ENCODE measurements at places on chromosomes 5 and 9. TPM values are rescaled to one million over a fixed set of nuclear protein-coding genes. Genes with fewer than 3 reads are reported as not detected.
A peak's percentile ranks its signal among the peaks of the same experiment; 100 is the strongest.

Gene CDX1
- not detected for polyA plus RNA-seq

Gene NIM1K
- 0.13 TPM for polyA plus RNA-seq

DNA sequence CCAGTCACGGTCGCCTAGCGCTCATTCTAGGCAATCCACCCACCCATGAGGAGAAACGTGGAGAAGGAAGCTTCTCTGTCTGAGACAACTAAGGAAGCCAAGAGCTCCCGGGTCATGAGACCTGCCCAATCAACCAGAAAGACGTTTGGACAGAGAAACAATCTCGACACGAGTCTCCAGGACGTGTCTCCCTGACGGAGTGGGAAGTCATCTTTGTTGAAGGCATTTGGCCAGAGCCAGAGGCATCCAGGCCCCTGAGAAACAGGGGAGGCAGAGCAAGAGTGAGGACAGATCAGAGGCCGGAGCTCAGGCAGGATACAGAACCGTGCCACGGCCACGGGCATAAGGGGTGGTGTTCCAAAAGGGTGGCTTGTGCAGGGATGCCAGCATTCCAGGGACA, 479.0 kb downstream of the SPATA31A7 start:
- DNase-seq = no peak
- no peaks in the 10 kb centered on the region for H3K4me1 ChIP-seq
- no peak overlapping the region for H3K27ac ChIP-seq
- H3K4me3 ChIP-seq = no peak overlapping the region
- H3K36me3 ChIP-seq = no peaks in the 10 kb centered on the region

Gene CCDC180
- polyA plus RNA-seq = 6.8 TPM

GRCh38 chr9:86434039-86434726, 80.0 kb upstream of the TUT7 start:
- no peaks in the 10 kb centered on the region for H3K36me3 ChIP-seq
- H3K27me3 ChIP-seq = no peaks in the 10 kb centered on the region
- H3K4me1 ChIP-seq = no peaks in the 10 kb centered on the region
- DNase-seq = peak; percentile 21
- H3K27ac ChIP-seq = no peak overlapping the region
- H3K4me3 ChIP-seq = no peak overlapping the region

DNA sequence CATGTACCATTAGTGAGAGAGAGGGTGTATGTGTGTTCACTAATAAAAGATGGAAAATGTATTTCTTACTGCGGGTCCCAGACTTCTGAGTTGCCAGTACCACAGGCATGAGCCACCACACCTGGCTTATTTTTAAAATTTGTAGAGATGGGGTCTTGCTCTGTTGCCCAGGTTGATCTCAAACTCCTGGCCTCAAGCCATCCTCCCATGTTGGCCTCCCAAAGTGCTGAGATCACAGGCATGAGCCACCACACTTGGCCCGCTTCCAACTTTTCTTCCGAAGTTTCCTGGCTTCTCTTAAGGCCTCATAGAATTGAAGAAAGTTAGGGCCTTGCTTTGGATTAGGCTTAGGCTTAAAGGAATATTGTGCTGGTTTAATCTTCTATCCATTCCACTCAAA, 40.4 kb upstream of the F2RL2 start:
- no peak for DNase-seq
- H3K4me1 ChIP-seq = no peaks in the 10 kb centered on the region
- H3K27me3 ChIP-seq = no peaks in the 10 kb centered on the region
- H3K4me3 ChIP-seq = no peak overlapping the region
- H3K36me3 ChIP-seq = no peaks in the 10 kb centered on the region
- H3K27ac ChIP-seq = no peak overlapping the region

- no peaks in the 10 kb centered on the region for H3K36me3 ChIP-seq
- no peak for DNase-seq
- H3K4me3 ChIP-seq = no peak overlapping the region
- no peak overlapping the region for H3K27ac ChIP-seq
- no peaks in the 10 kb centered on the region for H3K4me1 ChIP-seq
Observed at GRCh38 chr5:11266331-11266730, 505.3 kb upstream of the DAP start.

GRCh38 chr9:133781828-133782135, 43.6 kb upstream of the SARDH start:
- H3K27me3 ChIP-seq = no peaks in the 10 kb centered on the region
- H3K4me1 ChIP-seq = peaks cover 55% of the 10 kb centered on the region
- DNase-seq = no peak

Gene RNF224
- polyA plus RNA-seq = not detected

Gene CD14
- 4.3 TPM for polyA plus RNA-seq

Gene GPRIN1
- polyA plus RNA-seq = 0.72 TPM
